ENCODE measurements at places on chromosomes 3 and 15. TPM values are rescaled to one million over a fixed set of nuclear protein-coding genes. Genes with fewer than 3 reads are reported as not detected.

Gene C3orf85
- total RNA-seq: not detected

GRCh38 chr3:190041333-190042041 lies 79.2 kb downstream of the P3H2 start:
- no peak overlapping the region for H3K4me3 ChIP-seq
- no peaks in the 10 kb centered on the region for H3K27me3 ChIP-seq
- no peaks in the 10 kb centered on the region for H3K36me3 ChIP-seq
- H3K27ac ChIP-seq: no peak overlapping the region
- DNase-seq: no peak

GRCh38 chr15:22908830-22909229 lies 70.4 kb downstream of the NIPA2 start:
- H3K27me3 ChIP-seq: no peaks in the 10 kb centered on the region
- DNase-seq: no peak
- H3K4me3 ChIP-seq: no peak overlapping the region
- no peak overlapping the region for H3K27ac ChIP-seq

- H3K27me3 ChIP-seq: peaks cover 3% of the 10 kb centered on the region
- DNase-seq: no peak
- no peak overlapping the region for H3K27ac ChIP-seq
- no peaks in the 10 kb centered on the region for H3K4me1 ChIP-seq
- no peaks in the 10 kb centered on the region for H3K36me3 ChIP-seq
These were observed 190.8 kb downstream of the SLCO3A1 start for GRCh38 chr15:92044203-92044909.

GRCh38 chr3:141619450-141619849 lies 118.6 kb upstream of the RNF7 start:
- H3K4me1 ChIP-seq: peaks cover 3% of the 10 kb centered on the region
- no peak overlapping the region for H3K27ac ChIP-seq
- peaks cover 12% of the 10 kb centered on the region for H3K36me3 ChIP-seq
- DNase-seq: no peak
- H3K4me3 ChIP-seq: no peak overlapping the region
- no peaks in the 10 kb centered on the region for H3K27me3 ChIP-seq

Data from neural crest cell (in vitro differentiated cells).